Dermis blood vessel endothelial cell (primary cell): ENCODE measurements at places on chromosomes 1 and 21. TPM values are rescaled to one million over a fixed set of nuclear protein-coding genes. Genes with fewer than 3 reads are reported as not detected.

Gene IL19
- total RNA-seq: not detected in 2 replicates

GRCh38 chr1:200674838-200675587 lies 5.3 kb upstream of the DDX59 start:
- no peak for DNase-seq

GRCh38 chr1:156712626-156713025 lies 7.2 kb upstream of the CRABP2 start:
- DNase-seq: no peak

DNA sequence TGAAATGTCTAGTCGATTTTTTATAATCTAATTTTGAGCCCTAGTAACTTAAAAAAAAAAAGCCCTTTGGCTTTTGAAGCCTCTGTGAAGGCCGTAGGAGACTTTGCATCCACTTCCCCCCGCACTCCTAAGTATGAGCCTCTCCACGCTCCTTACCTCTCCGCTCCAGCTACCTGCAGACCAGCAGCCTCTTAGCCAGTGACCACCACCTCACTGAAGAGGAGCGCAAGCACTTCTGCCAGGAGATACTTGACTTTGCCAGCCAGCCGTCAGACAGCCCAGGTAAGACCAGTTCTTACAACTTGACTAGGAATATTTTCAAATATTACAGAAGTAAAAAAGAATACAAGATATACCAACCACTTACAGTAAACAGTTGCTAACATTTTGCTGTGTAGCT lies 27.4 kb upstream of the PWP2 start:
- DNase-seq: no peak

GRCh38 chr1:79353224-79353623 lies 346.7 kb upstream of the ADGRL4 start:
- DNase-seq: peak; percentile 80
